Activated CD4-positive, alpha-beta T cell treated with anti-CD3 and anti-CD28 coated beads, Interleukin-2, amount 50 U/mL, for 16 hours (primary cell): ENCODE measurements at places on chromosomes 7 and 10.

GRCh38 chr10:48671914-48672595 is 12.6 kb upstream of the WDFY4 start:
- no peak for DNase-seq

- DNase-seq = no peak
Observed at GRCh38 chr10:95273393-95274312, 17.1 kb downstream of the PDLIM1 start.

DNA sequence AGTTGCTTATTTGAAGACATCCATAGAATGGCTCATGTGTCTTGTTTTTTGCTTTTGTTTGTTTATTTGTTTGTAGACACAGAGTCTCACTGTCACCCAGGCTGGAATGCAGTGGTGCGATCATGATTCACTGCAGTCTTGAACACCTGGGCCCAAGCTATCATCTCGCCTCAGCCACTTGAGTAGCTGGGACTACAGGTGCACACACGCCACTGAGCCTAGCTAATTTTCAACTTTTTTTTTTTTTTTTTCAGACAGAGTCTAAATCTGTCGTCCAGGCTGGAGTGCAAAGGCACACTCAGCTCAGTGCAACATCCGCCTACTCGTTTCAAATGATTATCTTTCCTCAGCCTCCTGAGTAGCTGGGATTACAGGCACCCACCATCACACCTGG is 83.3 kb upstream of the KLF6 start:
- DNase-seq = no peak

DNA sequence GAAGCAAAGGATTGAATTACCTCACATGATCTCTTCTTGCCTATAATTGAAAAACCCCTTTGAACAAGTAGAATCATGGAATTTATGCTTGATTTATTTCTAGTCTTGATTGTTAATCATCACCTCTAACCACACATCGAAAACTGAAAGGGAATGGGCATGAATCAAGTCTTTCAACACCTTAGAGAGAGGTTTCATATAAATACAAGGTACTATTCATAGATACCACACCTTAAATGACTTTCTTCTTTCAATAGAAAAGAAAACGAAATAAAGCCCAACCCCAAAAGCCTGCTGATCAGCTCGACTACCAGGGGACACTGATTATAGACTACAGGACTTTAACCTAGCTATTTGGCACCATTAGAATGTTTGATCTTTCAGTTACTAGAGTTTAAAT is 128.6 kb upstream of the PTPRZ1 start:
- no peak for DNase-seq

- DNase-seq = no peak
Observed at GRCh38 chr7:13986208-13986607, 3.3 kb downstream of the ETV1 start.

- DNase-seq = no peak
Observed at GRCh38 chr7:78203042-78203720, 404.6 kb downstream of the PHTF2 start.

- DNase-seq = no peak
Observed at GRCh38 chr10:88974446-88975376, 15.9 kb upstream of the FAS start.
